ENCODE measurements at places on chromosomes 6 and 20.

GRCh38 chr20:57995381-57995977 is 233.0 kb downstream of the ANKRD60 start:
- no peak for DNase-seq

DNA sequence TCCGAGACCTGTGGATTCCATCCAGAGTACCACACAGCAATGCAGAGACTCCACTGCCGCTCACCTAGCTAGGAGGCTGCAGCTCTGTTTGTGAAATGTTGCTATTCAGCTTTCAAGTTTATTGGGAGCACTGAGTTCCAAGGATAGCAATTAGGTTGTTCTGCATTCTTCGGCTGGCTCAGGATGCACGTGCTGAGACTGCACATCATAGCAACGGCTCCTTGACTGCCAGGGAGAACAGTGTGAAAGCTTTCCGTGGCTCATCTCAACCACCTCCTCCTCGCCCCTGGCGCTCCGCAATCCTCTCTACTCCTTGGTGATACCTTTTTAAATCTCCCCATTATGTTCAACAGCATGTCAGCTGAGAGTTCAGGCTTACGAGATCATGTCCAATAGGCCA is 116.6 kb downstream of the TSHZ2 start:
- DNase-seq, result no peak

DNA sequence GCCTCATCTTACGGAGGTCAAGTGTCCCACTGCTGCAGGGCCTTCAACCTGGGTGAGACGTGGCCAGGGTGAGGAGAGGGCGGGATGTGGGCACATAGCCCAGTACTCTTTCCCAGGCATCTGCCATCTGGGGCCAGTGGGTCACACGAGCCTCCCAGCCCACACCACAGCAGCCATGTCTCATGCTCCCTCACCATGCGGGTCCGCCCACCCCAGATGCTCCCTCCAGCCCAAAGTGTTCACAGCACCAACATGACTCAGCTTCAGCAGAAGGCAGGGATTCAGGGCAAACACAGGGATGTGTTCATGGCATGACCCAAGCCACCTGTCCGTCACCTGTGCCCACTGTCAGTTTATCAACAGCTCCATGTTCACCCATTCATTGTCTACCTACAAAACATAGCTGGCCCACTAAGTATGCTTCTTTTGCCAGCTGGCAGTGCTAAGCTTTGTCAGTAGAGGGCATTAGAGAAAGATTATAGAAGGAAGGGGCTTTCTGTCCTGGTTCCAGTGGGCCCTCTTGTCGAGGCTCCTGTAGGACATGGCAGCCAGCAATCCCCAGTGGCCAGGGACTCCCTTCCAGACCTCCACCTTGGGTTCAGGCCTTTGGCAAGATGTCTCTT is 109.2 kb downstream of the FOXF2 start:
- DNase-seq, result no peak

GRCh38 chr20:48024539-48024938 is 239.3 kb upstream of the SULF2 start:
- no peak for DNase-seq

DNA sequence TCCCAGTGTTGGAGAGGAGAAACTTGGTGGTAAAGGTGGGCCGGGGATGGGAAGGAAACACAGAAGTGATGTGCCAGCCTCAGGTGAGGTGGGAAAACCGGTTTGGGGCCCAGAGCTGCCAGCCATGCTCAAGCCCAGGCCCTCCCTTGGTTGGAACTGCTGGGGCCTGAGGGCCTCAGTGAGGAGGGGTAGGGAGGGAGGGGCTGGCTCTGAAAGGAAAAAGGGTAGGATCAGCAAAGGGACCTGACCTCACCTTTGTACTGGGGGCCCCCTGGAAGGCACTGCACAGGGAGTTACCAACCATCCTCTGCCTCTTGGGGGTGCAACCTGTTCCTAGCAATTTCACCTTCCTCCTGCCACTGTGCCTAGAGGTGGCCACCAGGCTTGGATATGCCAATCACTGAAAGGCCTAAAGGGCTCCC is 1.8 kb upstream of the SPEF1 start:
- no peak for DNase-seq

DNA sequence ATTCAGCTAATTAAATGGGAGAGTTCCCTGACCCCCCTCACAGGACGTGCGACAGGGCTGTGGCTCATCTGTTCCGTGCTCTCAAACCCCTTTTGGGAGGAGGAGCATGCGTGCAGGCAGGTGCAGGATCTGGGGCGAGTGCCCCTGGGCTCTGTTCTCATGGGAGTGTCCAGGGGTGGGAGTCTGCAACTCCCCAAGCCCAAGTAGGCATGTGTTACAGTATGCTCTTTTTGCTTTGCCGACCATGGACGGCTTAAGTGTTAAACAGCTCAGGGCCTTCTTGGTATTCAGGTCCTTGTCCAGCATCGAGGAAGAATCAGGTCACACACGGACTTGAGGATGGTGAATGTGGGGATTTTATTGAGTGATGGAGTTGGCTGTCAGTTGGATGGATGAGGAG is 101.6 kb downstream of the NCOA3 start:
- DNase-seq, result no peak

- DNase-seq, result no peak
These were observed 10.8 kb downstream of the GSTA4 start for GRCh38 chr6:52984247-52984646.

DNA sequence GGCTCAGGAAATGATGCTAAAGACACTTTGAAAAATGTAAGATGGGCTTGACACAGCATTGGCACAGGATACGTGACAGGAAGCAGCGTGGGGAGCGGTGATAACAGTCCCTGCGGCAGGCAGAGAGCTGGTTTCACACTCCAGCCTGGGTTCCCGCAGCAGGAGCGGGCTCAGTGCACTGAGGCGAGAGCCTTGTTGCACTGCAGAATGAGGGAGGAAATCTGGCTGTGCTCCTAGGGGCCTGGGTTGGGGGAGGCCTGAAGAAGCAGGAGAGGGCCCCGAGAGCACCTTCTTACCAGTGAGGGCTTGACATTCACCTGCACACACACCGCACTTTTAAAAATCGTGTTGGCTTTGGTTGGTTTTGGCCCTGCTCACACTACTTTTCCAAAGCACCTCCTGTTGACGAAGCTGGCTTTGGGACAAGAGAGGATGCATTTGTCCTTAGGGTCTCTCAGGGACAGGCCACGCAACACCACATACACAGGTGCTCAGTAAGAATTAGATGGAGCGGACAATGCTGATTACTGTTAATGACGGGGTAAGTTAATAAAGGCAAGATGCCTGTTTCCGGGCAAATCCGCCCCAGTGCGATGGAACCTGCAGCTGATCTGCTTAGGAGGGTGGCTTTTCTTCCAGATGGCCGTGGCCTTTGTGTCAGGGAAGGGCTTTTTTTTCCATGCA is 49.4 kb upstream of the ARMC2 start:
- peak; percentile 32 for DNase-seq

Measured in stimulated activated CD8-positive, alpha-beta memory T cell treated with anti-CD3 and anti-CD28 coated beads, Interleukin-2, amount 100 ng/mL, for 48 hours (primary cell).